ENCODE measurements at places on chromosomes 5 and 9. TPM values are rescaled to one million over a fixed set of nuclear protein-coding genes. Genes with fewer than 3 reads are reported as not detected.

DNA sequence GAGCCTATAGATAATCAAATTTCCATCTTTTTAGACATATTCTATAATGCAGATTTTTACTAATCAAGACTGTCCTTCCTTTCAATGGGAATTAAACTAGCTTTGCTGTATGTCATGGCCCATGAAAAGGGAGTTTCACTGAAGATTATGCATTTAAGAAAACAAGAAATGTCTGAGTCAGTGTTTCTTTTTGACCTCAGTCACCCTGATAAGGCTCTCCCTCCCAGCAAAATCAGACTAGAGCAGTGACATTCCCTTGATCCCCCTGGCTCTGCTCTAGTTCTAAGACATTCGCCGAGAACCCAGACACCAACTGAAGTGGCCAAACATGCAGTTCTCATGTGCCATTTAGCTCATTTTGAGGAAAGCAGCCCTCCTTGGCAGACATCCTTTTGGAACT is 442.0 kb downstream of the ACTL7B start:
- no peaks in the 10 kb centered on the region for H3K27me3 ChIP-seq
- no peak overlapping the region for H3K27ac ChIP-seq
- no peaks in the 10 kb centered on the region for H3K4me1 ChIP-seq
- no peak overlapping the region for H3K4me3 ChIP-seq
- H3K36me3 ChIP-seq: no peaks in the 10 kb centered on the region
- DNase-seq: no peak

DNA sequence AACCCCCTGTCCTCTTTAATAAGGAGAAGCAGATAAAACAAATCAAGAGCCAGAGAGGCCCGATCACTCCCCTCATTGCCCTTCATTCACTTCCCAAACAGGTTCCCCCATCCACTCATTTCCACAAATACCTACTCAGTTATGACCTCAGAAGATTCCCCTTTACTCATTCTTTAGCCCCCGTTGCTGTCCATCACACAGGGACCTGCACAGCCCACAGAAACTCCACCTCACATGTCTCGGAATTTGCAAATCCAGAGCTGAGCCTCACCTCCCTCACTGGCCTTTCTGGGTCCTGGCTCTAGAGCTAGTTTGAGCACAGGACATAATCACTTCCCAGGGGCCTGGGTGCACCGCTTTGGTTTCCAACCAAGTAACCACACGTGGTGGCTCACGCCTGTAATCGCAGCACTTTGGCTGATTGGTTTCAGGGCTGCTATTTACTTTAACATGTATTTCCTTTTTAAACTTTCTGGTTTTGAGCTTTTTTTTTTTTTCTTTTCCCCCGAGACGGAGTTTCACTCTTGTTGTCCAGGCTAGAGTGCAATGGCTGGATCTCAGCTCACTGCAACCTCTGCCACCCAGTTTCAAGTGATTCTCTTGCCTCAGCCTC is 17.8 kb downstream of the ATP6V0E1 start:
- no peak overlapping the region for H3K4me3 ChIP-seq
- no peaks in the 10 kb centered on the region for H3K36me3 ChIP-seq
- DNase-seq: no peak
- H3K4me1 ChIP-seq: peaks cover 14% of the 10 kb centered on the region
- no peak overlapping the region for H3K27ac ChIP-seq
- no peaks in the 10 kb centered on the region for H3K27me3 ChIP-seq

- no peak overlapping the region for H3K27ac ChIP-seq
- DNase-seq: no peak
- H3K4me1 ChIP-seq: no peaks in the 10 kb centered on the region
- no peak overlapping the region for H3K4me3 ChIP-seq
- no peaks in the 10 kb centered on the region for H3K27me3 ChIP-seq
These were observed 1587.7 kb upstream of the ACO1 start for GRCh38 chr9:30796764-30797163.

Gene CER1
- not detected for polyA plus RNA-seq

Gene THBS4
- not detected for polyA plus RNA-seq

Gene PCDH12
- polyA plus RNA-seq: 5.5 TPM

Gene RANBP3L
- polyA plus RNA-seq: not detected

Measured in endothelial cell of umbilical vein (primary cell).